CD4-positive, alpha-beta memory T cell (primary cell): ENCODE measurements at places on chromosomes 3 and 15. TPM values are rescaled to one million over a fixed set of nuclear protein-coding genes. Genes with fewer than 3 reads are reported as not detected.

Gene SI
- not detected for total RNA-seq

Gene TWF2
- 76.1 TPM for total RNA-seq

GRCh38 chr3:61358364-61358763 lies 107.1 kb upstream of the FHIT start:
- no peak overlapping the region for H3K27ac ChIP-seq
- DNase-seq: no peak
- H3K27me3 ChIP-seq: no peaks in the 10 kb centered on the region
- no peaks in the 10 kb centered on the region for H3K4me1 ChIP-seq
- no peak overlapping the region for H3K4me3 ChIP-seq

GRCh38 chr3:157329551-157329950 lies 107.1 kb upstream of the PTX3 start:
- no peak for DNase-seq
- H3K27me3 ChIP-seq: no peaks in the 10 kb centered on the region
- H3K27ac ChIP-seq: no peak overlapping the region
- no peaks in the 10 kb centered on the region for H3K4me1 ChIP-seq

- H3K27ac ChIP-seq: no peak overlapping the region
- no peaks in the 10 kb centered on the region for H3K27me3 ChIP-seq
- H3K36me3 ChIP-seq: no peaks in the 10 kb centered on the region
- H3K4me1 ChIP-seq: no peaks in the 10 kb centered on the region
- DNase-seq: no peak
Measured at GRCh38 chr3:463252-464192, 267.0 kb downstream of the CHL1 start.
